Progenitor cell of endocrine pancreas (in vitro differentiated cells): ENCODE measurements at places on chromosomes 1 and 21.

GRCh38 chr1:94285031-94285654, 47.8 kb upstream of the ARHGAP29 start:
- DNase-seq, result no peak

DNA sequence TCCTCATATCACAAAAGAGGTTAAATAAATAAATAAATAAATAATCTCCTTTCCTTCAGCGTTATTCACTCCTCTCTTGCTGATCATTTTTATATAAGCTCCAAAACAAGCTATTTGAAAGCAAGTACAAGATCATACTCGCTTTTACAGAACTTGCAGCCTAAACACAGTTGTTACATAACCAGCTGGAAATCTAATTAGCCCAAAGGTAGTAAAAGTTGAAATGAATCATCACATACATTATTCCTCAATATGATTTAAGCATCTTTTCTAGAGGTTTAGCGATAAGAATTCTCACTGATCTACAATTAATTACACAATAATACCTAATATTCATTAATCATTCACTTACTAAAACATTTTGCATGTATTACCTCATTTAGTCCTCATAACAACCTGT, 160.2 kb downstream of the COP1 start:
- no peak for DNase-seq

GRCh38 chr1:245156736-245157505, 2.1 kb downstream of the KIF26B start:
- no peak for DNase-seq

DNA sequence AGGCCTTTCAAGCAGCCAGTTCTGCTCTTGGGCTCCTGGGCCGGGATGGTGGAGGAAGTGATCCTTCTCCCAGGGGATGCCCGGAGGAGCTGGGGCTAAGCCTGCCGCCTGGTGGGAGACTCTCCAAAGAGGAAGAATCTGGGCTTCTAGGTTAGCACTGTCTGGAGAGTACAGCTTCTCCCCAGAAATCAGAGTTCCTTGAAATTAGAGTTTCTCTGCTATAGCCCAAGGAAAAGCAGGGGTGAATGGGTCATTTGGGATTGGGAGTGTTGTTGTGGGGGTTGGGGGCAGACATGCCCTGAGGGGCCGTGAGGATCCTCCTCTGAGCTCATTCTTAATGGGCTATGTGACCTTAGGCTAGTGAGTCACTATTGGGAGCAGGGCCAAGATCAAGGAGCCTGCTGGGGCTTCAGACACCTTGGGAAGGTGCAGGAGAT, 6.5 kb downstream of the LGR6 start:
- no peak for DNase-seq

GRCh38 chr1:227161470-227161869, 156.8 kb downstream of the CDC42BPA start:
- DNase-seq, result no peak

- no peak for DNase-seq
Observed at GRCh38 chr1:10726355-10726754, 70.1 kb downstream of the CASZ1 start.

DNA sequence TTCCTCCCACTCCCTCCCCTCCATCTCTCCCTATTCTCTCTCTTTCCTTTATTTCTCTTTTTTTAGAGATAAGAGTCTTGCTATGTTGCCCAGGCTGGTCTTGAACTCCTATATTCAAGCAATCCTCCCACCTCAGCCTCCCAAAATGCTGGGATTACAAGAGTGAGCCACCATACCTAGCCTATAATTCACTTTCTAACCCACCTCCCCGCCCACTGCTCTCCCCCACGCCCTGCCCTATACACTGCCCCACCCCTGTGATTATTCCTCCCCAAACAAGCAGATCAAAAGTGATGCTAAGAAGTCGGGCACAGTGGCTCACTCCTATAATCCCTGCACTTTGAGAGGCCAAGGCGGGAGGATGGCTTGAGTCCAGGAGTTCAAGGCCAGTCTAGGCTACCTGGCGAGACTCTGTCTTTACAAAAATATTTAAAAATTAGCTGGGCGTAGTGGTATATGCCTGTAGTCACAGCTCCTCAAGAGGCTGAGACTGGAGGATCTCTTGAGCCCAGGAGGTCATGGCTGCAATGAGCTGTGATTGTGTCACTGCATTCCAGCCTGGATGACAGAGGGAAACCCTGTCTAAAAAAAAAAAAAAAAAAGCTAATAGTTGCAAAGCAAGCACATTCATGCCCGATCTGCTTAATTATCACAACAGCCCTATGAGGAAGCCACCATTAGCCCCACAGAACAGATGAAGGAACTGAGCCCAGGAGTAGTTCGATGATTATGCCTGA, 12.8 kb upstream of the E2F2 start:
- DNase-seq, result no peak
